ENCODE measurements at places on chromosomes 3 and 15.

- DNase-seq = no peak
Observed at GRCh38 chr3:71905426-71905825, 120.5 kb upstream of the PROK2 start.

GRCh38 chr15:63344731-63345390, 36.8 kb downstream of the CA12 start:
- DNase-seq = no peak

DNA sequence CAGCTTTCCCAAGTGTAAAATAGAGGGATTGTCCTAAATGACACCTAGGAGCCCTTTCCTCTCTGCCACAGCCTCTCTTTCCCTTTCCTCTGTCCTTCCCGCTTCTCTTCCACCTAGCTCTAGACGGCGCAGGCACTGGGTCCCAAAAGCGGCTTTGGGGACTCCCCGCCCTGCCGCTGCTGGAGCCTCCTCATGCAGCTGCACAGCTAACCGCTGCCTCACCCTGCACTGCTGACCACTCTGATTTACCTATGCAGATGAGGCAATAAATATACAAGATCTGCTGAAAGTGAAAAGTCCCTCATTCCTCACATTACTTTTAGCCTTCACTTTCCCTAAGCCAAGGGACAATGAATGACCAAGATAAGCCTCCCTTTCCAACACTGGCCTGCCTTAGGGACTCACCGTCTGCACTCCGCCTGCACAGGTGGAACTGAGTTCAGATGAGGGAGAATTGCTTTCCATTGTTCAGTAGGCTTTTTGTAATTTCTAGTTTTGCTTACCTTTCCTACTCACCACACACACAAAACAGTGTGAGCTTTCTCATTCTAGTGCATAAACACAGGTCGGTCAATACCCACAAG, 197.5 kb upstream of the BCL6 start:
- no peak for DNase-seq

- DNase-seq = peak; percentile 70
Observed at GRCh38 chr3:157261000-157261399, 101.1 kb upstream of the CCNL1 start.

- no peak for DNase-seq
Observed at GRCh38 chr15:53559364-53560277, 199.8 kb downstream of the WDR72 start.

DNA sequence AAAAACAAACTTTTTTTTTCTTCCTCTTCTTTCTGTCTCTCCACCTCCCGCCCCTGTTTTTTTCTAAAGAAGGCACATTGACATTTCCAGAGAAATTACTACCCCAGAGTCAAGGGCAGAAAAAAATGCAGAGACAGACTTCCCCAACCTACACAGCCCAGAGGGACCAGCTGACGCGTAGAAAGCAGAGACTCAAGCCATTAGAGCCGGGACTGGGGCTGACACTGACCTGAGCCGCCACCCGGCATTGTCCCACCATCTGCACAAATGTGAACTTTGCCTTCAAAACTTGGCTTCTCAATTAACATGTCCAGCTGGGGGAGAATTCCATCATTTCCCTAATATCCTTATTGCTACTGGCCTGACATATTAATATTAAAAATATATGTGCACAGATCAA, 385.6 kb downstream of the NR2F2 start:
- DNase-seq = no peak

- no peak for DNase-seq
Observed at GRCh38 chr3:125594581-125595011, 701 bp downstream of the OSBPL11 start.

- no peak for DNase-seq
Observed at GRCh38 chr3:52406231-52406661, 38.7 kb downstream of the SEMA3G start.

DNA sequence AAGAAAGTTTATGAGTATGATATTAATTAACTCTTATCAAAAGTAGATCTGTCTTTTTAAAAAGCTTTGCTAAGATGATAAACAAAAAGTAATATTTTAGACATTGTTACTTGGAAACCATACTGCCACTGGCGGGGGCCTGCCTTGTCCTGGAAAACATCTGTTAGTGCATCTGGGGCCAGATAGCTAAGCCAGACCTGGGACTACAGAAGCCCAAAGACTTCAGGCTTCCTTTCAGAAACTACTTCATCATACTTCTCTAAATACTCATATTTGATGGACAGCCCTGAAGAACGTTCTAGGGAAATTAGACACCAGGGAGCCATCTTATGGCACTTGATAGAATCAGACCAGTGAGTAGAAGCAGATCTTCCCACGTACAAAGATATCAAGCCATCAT, 795.4 kb upstream of the SEMA6D start:
- DNase-seq = no peak

GRCh38 chr3:117995842-117996437, 1038.7 kb downstream of the IGSF11 start:
- no peak for DNase-seq

GRCh38 chr15:65339920-65340319, 35.4 kb downstream of the RNU5B-1 start:
- DNase-seq = no peak

- DNase-seq = no peak
Observed at GRCh38 chr3:13400114-13400673, 19.9 kb downstream of the NUP210 start.

- no peak for DNase-seq
Observed at GRCh38 chr15:99427668-99428361, 138.0 kb upstream of the MEF2A start.

- peak; percentile 40 for DNase-seq
Observed at GRCh38 chr3:3177861-3178497, 1.5 kb downstream of the CRBN start.

DNA sequence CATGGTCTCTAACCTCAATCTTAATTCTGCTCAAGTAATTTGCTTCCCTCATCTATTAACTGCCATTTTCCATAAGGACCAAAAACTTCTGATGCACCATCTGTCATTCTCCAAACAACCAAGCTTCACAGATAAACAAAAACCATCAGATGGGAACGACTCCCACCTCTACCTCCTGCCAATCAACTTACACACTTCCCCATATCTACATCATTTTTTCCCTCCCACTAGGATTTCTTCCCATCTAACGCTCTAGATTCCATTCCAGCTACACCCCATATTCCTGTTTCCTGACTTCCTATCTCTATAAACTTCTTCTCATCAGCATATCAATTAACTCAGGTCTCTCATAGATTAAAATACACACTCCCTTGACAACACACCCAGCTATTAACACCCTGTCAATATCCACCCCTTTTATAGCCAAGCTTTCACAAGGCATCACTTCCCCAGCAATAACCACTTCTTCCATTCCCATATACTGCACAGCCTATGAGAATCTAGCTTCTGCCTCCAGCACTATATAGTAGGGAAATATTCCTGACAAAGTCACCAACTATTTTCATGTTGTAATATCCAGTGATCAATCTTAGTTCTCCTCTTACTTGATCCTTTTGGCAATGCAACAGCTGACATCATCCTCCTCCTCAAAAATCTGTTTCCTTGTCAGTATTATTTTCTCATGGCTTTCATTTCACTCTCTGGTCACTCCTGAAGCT, 39.2 kb downstream of the SNX4 start:
- DNase-seq = peak; percentile 80

DNA sequence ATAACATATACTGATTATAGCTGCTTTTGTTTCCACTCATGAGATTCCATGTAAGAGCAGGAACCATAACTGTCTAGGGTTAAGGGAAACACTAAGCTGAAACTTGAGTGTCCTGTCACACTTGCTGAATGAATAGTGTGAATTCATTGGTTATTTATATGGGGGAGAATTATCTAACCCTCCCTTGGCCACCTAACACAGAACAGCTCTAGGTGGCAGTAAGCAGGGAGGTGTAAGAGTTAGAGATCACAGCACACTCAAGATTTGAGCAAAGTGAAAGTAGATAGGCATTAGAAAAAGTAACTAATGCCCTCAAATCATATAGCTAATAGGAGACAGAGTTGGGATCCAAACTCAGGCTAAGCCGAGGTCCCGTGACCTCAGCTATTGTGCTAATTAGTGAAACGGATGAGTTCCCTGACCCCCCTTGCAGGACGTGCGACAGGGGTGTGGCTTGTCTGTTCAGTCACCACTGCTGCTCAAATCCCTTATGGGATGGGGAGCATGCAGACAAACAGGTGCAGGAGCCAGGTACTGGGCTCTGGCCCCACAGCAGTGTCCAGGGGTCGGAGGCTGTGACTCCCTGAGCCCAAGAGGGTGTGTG, 27.7 kb upstream of the ANO10 start:
- no peak for DNase-seq

GRCh38 chr15:95127356-95127755, 896.0 kb downstream of the MCTP2 start:
- DNase-seq = peak; percentile 3

DNA sequence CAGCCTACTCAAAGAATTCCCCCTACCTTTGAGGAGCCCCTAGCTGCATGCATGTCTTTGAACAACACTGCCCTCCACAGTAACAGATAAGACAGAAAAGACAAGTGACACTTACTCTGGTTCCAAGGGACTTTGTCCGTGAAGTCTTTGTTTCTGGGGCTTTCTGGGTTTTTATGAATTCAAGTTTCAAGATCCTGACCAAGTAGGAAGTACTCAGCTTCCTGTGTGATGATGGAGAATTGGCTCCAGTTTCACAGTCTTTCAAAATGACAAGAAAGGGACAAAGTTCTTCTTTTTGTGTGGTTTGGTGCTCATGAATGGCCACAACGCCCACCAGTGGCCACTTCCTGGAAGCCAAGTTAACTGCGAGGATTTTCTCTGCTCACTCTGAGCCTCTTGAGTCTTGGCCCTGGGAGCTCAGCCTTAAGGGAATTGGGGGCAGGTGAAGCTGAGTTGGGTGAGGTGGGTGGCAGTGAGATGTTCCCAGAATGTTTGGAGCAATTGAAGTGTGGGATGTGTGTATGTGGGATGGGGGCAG, at the start of gene CCR1:
CCR1 (minus strand) TSS at position 147 of the 538 bp plus-strand sequence. CDS start 4,000 bp downstream, outside the sequence.
- DNase-seq = peak; percentile 35

GRCh38 chr15:89175617-89176191, 45.7 kb downstream of the RLBP1 start:
- no peak for DNase-seq

DNA sequence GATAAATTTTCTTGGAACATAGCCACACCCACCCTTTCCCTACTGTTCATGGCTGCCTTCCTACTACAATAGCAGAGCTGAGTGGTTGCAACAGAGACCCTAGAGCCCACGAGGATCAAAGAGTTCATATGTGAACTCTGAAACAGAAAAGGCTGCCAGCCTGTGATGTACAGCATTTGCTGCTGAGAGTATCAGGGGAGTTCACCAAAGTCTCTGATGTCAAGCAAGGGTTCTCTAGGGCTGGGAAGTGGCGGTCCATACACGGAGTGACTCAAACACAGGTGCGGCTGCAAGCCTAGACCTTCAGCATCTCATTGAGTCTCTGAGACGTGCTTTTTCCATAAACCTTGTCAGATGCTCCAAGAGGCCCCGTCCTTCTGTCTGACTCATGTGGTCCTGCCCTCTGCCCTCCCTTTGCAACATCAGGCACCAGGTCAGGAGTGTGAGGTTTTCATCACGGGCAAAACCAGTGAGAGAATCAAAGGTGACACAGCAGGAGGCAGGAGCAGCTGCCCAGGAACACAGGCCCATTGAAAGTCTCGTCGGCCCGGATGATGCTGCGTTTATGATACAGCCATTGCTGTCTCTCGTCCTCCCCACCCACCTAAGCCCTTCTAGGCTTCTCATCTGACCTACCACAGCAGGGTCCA, 42.9 kb downstream of the PCSK6 start:
- peak; percentile 39 for DNase-seq

- DNase-seq = peak; percentile 76
Observed at GRCh38 chr3:40780291-40780924, 255.6 kb downstream of the ZNF621 start.

DNA sequence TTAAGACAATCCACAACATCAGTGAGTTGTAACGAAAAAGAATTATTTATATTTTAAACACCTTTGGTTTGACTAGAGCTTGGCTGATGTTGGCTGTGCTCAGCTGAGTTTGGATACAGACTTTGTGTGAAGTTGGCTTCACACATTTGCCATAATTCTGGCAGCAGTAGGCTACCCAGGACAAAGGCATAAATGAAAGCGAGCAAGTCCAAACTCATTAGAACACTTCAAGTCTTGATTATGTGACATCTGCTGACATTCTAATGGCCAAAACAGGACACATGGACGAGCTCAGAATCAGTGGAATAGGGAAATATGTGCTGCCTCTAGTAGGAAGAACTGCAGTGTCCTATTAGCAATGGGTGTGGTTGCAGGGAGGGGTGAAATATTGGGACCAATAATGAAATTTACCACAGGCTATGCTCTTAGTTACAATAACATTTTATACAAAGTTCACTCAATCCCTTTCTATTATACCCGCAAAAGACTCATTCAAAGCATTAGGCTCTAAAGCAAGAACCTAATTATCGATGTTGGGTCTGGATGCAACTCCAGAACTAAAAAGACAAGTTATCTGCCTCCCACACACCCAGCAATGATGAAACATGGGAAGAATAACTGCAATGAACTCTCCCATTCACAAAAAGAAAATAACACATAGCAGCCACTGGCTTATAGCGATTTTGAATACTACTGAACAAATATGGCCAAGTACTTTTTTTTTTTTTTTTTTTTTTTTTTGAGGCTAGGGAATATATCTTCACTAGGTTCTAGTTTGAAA, 493.9 kb upstream of the RASGRP1 start:
- no peak for DNase-seq

DNA sequence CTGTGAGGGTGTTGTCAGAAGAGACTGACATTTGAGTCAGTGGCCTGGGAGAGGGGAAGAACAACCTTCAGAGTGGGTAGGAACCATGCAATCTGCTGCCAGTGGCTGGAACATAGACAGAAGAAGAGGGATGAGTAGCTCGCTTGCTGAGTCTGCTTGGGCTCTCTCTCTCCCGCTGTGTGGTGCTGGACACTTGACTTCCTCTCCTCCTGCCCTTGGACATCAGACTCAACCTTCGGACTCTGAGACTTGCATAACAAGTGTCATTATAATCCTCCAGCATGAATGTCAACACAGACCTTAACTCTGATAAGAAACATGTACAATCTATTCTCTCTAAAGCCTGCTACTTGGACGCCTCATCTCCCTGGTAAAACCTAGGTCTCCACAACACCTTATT, 5.9 kb upstream of the NMD3 start:
- no peak for DNase-seq

DNA sequence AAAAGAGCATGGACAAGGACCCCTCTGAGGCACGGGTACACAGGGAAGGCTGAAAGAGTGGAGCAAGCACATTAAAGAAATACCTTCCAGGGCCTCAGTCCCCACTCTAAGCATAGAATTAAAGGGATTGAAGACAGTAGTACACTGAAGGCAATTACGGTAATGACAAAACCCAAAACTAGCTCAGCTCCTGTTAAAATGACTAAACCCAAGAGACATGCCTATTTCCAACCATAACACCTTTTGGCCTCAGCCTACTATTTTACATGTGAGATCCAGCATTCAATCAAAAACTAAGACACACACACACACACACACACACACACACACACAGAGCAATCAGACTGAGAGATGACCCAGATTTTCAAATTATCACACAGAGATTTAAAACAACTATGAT, 19.8 kb downstream of the MAP4 start:
- DNase-seq = no peak

GRCh38 chr3:170189398-170190256, 8.1 kb upstream of the PHC3 start:
- no peak for DNase-seq

Data from cardiac fibroblast (primary cell).